NB4 (cell line): ENCODE measurements at places on chromosomes 5 and 9.

DNA sequence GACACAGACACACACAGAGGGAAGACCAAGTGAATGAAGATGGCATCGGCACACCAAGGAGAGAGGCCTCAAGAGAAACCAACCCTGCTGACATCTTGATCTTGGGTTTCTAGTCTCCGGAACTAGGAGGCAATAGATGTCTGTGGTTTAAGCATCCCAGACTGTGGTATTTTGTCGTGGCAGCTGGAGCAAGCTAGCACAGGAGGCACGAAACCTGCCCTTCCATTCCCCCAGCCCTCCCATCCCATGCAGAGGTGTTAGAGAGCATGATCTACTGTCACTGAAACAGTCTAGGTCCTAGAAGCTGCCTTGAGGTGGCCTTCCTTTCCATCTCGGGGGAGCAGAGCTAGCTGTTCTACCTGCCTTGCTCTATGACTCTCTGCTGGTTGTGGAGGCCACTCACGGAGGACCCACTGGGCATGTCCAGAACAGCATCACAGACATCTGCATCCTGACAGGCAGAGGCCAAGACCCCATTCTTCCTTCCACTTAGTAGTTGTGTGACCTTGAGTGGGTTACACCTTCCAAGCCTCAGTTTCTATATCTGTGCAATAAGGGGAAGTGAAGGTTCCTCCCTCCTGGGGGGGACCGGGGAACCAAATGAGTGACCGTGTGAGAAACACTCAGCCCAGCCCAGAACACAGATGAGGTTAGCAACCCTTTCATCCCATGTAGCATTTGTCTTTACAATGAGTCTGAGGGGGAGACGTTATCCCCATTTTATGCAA, 134.3 kb upstream of the BOD1 start:
- no peak for DNase-seq

DNA sequence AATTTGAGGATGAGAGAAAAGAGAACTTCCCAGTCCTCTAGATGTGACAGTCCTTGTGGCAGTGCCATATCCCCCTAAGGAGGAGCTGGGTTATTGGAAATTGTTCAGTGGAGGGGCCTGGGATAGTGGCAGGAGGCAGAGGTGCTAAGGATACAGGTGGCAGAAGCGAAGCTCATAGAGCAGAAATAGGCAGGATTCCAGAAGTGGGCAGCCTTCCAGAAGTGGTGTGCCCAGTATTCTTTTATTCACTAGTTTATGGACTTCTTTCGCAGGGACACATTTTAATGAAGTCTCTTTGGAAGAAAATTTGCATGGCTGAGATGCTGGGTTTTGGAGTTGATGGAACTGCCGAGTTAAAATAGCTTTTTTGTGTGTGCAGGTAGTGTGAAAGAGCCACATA, 6.8 kb downstream of the PIK3R1 start:
- DNase-seq, result no peak

- no peak for DNase-seq
Observed at GRCh38 chr5:1331861-1332405, 13.0 kb downstream of the CLPTM1L start.

DNA sequence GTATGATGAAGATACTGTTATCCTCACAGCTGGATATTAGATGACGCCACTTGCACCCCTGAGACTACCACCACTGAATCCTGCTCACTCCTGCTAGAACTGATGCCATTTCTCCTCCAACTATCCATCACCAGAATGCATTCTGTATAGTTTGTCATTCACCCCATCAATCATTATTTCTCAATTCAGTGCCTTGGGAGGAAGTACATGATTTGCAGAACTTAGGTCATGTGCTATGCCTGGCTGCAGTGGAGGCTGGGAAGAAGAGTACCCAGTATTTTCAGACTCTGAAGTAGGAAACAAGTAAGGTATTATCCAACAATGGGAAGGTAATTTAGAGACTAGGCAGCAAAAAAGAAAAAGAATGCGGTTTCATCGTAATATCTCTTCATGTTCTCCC, 26.2 kb upstream of the HSD17B4 start:
- peak; percentile 35 for DNase-seq

DNA sequence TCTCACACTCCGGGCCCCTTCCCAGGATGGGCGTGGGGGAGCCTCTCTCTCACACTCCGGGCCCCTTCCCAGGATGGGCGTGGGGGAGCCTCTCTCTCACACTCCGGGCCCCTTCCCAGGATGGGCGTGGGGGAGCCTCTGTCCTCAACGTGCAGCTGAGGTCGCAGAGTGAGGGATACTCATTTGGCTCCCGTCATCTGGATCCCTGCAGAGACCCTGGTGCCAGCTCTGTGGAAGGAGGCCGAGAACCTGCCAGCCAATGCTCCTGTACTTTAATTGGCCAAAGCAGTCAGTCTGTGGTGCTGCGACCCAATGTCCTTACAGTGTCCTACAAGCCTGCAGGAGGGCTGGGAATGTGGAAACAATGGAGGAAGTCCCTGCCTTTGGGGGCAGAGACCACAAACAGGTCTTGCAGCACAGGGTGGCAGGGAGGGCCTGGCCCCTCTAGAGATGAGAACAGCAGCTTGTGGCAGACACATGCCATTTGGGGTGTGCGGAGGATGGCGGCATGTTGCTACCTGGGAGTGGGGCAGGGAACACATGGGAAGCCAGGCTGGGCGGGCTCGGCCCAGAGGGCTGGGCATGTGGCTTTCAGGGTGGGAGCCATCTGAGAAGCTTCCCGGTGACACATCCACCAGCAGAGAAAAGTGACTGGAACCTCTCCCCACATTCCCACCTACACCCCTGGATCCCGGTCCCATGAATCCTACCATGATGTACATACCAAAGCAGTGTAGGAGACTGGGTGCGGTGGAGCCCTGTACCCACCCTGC, 13.6 kb upstream of the MRNIP start:
- no peak for DNase-seq

- peak; percentile 28 for DNase-seq
Observed at GRCh38 chr5:41636605-41637004, 126.2 kb upstream of the PLCXD3 start.

DNA sequence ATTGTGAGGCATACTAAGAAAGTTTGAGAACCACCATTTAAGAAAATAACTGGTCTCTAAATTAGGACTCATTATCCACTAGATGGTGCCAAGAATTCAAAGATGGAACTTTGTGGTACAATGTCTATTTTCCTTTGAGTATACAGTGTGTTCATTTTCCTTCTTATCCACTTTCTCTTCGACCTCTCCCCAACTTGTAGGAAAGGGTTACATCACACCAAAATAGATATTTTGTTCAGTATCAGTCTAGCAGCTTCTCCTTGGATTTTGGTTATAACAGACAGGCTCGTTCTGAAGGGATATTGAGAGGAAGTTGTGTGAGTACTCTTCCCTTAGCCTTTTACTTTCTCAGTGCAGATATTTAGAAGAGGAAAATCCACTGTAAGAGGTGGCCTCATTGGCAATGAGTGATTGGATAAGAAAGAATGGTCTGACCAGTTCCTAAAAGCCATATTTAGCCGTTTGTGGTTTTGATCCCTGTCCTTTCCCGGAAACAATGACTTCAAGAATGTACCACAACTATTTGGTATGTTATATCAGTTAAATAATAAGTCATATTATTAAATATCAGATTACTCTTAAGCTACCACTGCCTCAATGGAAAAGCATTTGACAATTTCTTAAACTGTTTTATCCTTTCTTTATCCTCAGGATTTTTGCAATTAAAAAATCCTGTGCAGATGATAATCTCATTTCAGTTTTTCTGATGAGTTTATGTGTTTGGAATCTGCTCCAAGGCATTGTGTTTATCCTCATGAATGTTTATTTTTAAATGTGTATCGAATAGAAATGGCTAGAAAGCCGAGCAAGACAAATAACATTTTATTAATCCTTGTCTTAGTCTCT, 69.0 kb upstream of the GRAMD2B start:
- peak; percentile 53 for DNase-seq
